A549 treated with CORT108297 at 1 μM for 4 hours (cell line): ENCODE measurements at places on chromosomes 1 and 21. TPM values are rescaled to one million over a fixed set of nuclear protein-coding genes. Genes with fewer than 3 reads are reported as not detected.

The CGN gene
- 1.1 to 1.6 TPM (median 1.4 TPM) in 5 replicates for total RNA-seq

The PLPPR4 gene
- total RNA-seq = 0.02 TPM in 1 of 5 replicates, not detected in the others

The SMPDL3B gene
- total RNA-seq = 0.88 to 1.4 TPM (median 1.1 TPM) in 5 replicates

The ANGPTL3 gene
- total RNA-seq = not detected in 5 replicates

The UBL4B gene
- total RNA-seq = not detected in 5 replicates

The TRIM46 gene
- total RNA-seq = 1.4 to 2.5 TPM (median 2.1 TPM) in 5 replicates

The RIIAD1 gene
- total RNA-seq = 0.27 TPM in 1 of 5 replicates, not detected in the others

The TCEA3 gene
- total RNA-seq = 0.41 to 0.72 TPM (median 0.58 TPM) in 5 replicates

The CYYR1 gene
- not detected in 5 replicates for total RNA-seq

The GUK1 gene
- total RNA-seq = 114 to 161 TPM (median 158 TPM) in 5 replicates

The PRAMEF14 gene
- total RNA-seq = not detected in 5 replicates

The NBPF4 gene
- total RNA-seq = 0.07 to 0.18 TPM (median 0.11 TPM) in 5 replicates

The AMY1B gene
- total RNA-seq = not detected in 5 replicates

The NUP210L gene
- not detected in 5 replicates for total RNA-seq

The CFHR4 gene
- not detected in 5 replicates for total RNA-seq
